AG10803 (cell line): ENCODE measurements at places on chromosomes 11 and 22.

DNA sequence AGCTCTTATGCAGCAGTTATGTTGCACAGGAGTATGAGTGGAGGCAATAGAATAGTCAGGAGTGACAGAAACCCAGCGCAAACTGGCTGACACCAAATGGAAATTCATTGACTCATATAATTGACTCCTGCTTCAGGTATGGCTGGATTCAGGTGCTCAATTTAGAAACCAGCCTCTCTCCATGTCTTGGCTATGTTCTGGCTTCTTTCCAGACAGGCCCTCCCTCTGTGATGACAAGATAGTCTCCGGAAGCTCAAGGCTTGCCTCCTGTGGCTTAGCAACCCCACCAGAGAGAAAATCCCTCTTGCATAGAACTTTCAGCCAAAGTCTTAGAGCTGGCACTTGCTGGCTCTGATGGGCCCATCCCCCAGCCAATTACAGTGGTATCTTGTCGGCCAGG lies 28.1 kb upstream of the MN1 start:
- DNase-seq: no peak

DNA sequence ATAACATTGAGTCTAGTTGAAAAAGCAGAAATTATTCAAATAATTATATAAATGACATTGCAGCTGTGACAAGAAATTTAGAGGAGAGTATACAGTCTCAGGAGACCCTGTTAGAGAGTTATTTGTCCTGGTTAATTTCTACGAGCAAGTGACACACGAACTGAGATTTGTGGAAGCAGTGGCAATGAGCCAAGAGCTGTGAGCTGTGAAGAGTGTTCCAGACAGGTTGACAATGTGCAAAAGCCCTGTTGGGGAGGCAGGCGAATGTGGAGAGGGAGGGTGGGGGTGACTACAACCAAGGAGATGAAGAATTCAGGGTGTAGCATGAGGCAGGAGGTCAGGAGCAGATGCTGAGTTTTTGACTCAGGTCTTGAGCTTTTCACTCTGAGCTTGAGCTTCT lies 620.2 kb upstream of the TENM4 start:
- no peak for DNase-seq

- no peak for DNase-seq
Observed at GRCh38 chr11:126465573-126466188, 110.2 kb downstream of the ST3GAL4 start.

DNA sequence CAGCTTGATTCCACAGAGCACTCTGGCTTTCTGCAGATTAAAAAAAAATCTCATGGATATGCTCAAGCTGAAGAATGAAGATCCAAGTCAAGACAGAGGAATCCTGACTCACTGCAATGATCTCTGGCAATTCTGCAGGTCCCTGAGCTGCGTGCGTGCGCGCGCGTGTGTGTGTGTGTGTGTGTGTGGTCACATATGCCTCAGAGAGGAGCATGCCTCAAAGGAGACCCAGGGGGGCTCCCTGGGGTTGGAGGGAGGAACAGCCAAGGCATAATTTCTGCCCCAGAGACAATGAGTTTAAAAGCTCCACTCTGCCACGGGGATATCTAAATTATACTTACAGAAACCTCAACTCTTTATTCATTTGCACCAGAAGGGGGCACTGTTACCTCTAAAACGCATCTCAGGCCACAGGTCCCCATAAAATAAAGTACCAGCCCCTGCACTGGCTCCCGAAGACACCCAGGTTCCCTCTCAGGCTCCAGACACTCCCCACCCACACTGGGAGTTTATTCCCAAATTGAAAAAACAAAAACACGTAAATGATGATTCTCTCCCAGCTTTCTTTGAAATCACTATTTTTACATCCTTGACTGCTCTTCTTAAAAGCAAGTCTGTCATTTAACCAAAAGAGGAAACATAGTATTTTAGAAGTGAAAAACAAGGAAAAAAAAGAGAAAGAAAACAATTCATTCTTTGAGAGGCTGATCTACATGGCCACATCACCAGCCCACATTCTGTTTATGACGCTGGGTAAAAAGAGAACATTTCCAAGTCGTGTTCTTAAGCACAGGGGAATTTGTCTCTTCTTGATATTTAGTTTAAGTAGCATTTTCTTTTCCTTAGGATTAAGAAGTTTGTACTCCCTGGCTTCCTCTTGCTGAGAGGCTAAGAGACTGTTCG lies 401.0 kb downstream of the LARGE1 start:
- DNase-seq: peak; percentile 84

GRCh38 chr22:25478528-25478927 lies 85.9 kb upstream of the GRK3 start:
- DNase-seq: no peak

DNA sequence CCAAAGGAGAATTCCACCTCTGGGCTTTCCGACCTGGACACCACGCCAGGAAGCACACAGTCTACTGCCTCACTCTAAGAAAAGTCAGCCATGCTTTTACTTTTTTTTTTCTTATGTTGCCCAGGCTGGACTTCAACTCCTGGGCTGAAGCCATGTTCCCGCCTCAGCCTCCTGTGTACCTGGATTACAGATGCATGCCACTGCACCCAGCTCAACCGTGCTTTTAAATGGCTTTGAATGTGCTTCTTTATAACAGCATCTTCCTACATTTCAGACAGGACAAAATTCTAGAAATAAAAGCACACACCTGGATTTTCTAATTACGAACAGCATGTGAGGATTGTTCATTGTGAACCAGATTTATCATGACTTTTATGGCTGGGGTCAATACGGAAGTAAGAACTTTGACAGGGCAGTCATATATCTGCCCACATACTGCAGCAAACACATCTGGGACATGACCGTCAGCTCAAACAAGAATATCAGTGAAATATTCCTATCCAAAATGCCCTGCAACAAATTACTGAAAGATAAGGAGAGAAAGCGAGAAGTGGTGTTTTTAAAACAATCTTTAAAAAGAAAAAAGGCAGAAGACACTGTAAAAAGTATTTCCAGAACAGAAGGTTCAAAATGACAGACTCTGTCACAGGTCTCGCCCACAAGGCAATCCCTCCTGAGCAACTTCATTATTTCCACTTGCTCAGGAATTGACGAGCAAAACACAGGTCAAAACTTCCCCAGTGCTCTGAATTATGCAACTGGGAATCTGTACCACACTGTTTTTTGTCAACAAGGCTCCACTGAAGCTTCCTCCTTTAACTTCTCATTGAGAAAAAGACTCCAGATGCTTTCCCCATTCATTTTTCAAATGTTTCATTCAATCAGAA lies 42.1 kb downstream of the PACSIN2 start:
- DNase-seq: no peak

DNA sequence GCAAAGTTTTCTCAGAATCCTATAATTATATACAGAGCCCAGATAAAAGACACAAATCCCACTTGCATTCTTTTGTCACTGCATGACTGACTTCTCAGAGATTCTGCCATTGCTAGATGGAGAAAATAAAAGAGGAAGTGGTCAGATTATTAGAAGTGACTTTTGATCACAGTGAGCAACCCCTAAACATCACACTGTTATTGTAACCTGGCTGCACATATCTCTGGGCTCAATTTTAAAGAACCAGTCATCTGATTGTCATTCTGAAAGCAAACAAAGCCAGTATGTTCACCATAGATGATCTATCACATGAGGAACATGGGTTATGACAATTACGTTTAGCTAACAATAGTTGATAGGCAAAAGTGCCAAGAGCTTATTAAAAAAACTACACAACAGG lies 47.8 kb downstream of the COPB1 start:
- DNase-seq: no peak

DNA sequence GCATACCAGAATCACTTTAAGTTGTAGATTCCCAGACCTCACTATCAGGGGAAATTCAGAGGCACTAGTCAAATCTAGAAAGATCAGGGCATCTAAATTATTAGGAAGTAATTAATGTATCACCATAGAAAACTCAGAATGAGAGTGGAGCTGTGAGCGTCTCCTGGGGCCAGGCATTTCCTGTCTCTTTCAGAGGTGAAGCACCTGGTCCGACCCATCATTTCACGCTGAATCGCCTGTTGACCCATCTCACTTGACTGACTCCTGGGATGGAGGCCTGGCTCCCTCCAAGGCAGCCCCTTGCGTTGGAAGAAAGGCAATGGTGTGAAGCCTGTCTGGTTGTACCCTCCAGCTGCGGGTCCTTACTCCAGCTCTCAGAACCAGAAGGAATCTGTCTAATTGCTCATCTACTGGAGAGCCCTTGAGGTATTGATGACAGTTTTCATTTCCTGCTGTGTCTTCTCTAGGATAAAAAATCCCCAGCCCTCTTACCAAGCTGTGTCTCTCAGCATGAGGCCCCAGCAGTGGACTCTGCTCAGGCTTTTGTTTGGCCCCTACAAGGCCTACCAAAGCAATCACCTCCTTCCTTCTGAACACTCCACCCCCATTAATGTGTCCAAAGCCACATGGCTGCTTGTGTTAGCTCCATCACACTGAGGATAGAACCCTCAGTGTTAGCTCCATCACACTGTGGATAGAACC lies 93.2 kb upstream of the SYT13 start:
- no peak for DNase-seq

DNA sequence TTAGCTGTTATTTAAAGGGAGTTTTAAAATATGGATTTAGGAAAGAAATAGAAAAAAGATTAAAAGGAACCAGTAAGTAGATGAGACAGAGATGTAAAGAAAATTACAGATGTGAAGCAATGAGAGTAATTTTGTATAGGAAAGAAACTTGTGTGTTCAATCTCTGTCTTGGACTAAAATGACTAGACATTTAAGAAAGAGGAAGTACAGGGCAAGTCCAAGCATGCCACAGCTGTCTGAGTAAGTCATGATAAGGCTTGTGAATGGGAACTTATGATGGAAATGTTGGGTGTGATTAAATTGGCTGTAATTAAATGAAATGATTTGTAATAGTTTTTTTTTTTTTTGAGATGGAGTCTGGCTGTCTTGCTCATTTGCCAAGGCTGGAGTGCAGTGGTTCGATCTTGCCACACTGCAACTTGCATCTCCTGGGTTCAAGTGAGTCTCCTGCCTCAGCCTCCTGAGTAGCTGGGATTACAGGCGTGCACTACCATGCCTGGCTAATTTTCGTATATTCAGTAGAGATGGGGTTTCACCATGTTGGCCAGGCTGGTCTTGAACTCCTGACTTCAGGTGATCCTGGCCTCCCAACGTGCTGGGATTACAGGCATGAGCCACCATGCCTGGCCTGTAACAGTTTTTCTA lies 5.9 kb upstream of the ACY3 start:
- DNase-seq: peak; percentile 15

GRCh38 chr22:49658902-49659280 lies 168.8 kb downstream of the BRD1 start:
- DNase-seq: no peak

DNA sequence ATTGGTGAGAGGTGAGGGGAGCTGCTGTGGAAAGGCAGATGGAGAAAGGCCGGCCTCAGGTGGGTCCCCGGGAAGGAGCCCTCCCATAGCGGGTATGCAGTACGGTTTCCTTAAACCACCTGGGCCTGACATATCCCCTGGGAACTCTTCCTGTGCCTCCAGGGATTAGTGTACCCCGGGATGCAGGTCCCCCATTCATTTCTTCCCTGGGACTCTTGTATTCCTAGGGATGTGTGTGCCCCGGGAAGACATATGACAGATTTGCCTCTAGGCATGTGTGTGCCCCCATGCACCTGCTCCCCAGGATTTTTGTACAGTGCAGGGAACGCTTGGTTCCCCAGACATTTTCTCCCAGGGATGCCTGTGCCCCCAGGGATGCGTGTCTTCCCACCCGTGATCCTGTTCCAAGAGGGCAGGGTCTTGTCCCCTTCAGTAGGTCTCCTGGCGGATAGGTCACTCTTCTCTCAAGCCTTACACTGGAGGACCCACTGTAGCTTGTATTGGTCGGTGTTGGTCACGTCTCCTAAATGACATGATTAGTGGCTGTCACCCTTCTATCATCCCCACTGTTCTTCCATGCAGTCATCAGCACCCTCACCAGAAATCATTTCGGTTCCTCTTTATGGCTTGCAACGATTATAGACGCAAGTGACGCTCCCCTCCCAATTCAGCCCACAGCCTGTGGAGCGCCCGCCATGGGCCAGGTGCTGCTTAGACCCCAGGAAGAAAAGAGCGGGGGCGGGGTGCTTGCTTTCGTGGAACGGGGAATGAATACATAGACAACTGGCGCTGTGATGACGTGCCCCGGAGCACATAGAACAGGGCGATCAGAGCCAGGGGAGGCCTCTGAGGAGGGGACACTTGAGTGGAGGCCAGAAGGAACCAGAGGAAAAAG lies 1.3 kb downstream of the PARVB start:
- DNase-seq: no peak

- DNase-seq: peak; percentile 44
Observed at GRCh38 chr22:22593964-22594656, 35.0 kb upstream of the PRAME start.

DNA sequence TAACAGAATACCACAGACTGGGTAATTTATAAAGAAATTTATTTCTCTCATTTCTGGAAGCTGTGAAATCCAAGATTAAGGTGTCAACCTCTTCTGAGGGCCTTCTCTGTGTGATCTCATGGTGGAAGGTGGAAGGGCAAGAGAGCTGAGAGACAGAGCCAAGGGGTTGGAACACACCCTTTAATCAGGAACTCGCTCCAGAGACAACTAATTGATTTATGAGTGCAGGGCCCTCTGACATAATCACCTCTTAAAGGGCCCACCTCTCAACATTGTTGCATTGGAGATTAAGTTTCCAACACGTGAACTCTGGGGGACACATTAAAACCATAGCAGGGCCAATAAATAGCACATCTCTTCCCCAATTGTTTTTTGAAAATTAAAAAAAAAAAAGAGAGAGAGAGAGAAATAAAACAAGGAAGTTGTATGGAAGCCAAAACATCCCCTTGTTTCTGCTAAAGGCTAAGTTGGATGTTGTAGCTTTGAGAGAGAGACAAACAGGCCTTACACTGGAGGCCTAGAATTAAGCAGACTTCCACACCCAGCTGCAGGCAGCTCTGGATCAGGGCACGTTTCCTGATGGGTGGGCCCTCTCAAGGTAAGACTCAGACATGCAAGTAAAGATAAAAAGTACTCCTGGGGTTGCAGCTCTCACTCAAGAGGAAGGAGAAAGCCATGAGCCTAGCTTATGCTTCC lies 64.1 kb upstream of the BIRC3 start:
- DNase-seq: no peak

DNA sequence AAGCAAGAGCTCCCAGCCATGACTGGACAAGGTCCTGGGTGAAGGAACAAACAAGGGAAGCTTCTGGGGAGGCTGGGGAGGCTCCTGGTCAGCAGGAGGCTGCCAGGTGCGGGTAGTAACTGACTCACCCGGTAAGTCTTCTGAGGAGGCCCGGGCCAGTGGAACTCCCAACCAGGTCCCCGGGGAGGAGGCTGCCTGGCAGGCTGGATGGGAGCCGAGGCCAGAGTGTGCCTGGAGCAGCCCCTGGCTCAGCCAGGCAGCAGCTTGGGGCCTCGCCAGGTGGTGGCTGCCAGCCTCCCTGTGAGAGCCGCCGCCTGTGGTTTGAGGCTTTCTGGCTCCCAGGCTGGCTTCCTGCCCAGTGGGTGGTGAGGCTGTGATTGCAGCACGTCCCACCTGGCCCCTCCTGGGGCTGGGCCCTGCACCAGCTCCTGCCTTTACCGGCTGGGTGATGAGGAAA lies 46.2 kb downstream of the IGF2 start:
- peak; percentile 79 for DNase-seq

- DNase-seq: no peak
Observed at GRCh38 chr11:27211370-27212127, 151.5 kb downstream of the CCDC34 start.

- peak; percentile 21 for DNase-seq
Observed at GRCh38 chr11:132803436-132803835, 728.9 kb downstream of the OPCML start.

- no peak for DNase-seq
Observed at GRCh38 chr11:35148163-35148837, 9.3 kb downstream of the CD44 start.
